Skin of body (tissue), 3 donors: ENCODE measurements at places on chromosomes 4 and X. TPM values are rescaled to one million over a fixed set of nuclear protein-coding genes. Genes with fewer than 3 reads are reported as not detected.
A peak's percentile ranks its signal among the peaks of the same experiment; 100 is the strongest.

The ADH1C gene
- 2.3 TPM for total RNA-seq

The TMSB15C gene
- total RNA-seq: 7.6 TPM

The RHOXF2 gene
- not detected for total RNA-seq

The NOCT gene
- total RNA-seq: 13.5 TPM

The CENPVL2 gene
- total RNA-seq: not detected

The FGF5 gene
- total RNA-seq: 0.10 TPM

The SPON2 gene
- 46.1 TPM for total RNA-seq

DNA sequence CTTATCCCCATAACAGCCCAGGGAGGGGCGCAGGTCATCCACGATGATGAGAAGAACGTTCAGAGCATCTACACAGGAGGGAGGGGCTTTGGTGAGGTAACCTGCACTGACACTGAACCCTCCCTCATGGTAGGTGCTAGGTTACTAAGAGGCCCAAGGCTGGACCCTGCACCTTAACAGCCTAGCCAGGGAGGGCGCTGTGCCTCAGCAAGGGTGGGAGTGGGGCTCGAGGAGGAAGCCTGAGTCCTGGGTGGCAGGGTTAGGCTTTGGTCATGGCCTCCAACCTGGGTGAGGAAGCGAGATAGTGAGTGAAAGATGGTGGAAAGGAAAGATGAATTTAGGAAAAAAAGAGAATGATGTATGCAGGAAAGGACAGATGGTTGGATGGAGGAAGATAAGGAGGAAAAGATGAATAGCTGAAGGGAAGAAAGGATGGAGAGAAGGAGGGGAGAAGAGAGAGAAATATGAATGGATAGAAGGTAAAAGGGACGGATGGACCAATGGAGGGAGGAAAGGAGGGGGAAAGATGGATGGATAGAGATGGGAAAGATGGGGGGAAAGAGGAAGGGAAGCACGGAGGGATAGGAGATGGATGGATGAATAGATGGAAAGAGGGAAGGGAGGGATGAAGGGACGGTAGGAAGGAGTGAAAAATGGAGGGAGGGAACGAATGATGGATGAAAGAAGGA is 736 bp downstream of the IDS start:
- no peak for DNase-seq

GRCh38 chr4:117421706-117422105 is 336.3 kb upstream of the TRAM1L1 start:
- DNase-seq: no peak

GRCh38 chr4:101621120-101621519 is 169.4 kb upstream of the BANK1 start:
- DNase-seq: no peak

DNA sequence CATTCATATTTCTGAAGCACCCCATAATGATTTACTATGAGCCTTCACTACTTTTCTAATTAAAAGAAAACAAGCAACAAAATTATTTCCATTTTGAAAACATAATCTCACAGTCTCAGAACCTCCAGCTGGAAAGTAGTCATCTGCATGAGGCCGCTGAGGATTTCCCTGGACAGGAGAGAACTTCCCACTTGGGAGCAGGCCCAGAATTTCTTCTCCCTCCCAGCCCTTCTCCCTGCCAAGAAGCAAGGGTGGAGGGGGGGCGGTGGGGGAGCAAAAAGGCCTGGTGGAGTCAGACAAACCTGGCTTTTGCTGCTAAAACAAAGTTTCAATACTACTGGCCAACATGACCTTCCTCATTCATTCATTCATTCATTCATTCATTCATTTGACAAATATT is 167.3 kb downstream of the PJA1 start:
- DNase-seq: peak; percentile 51

DNA sequence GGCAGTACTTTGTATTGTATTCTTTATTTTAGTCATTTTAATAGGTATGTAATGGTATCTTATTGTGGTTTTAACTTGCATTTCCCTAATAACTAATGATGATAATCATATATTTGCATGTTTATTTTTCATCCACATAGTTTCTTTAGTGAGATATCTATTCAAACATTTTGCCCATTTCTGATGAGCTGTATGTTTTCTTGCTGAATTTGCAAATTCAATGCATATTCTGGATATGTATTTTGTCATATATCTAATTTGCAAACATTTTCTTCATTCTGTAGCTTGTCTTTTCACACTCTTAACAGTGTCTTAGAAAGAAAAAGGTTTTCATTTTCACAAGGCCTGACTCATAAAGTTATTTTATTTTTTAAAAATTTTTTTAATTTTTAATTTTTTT is 372.1 kb downstream of the ZNF674 start:
- no peak for DNase-seq

DNA sequence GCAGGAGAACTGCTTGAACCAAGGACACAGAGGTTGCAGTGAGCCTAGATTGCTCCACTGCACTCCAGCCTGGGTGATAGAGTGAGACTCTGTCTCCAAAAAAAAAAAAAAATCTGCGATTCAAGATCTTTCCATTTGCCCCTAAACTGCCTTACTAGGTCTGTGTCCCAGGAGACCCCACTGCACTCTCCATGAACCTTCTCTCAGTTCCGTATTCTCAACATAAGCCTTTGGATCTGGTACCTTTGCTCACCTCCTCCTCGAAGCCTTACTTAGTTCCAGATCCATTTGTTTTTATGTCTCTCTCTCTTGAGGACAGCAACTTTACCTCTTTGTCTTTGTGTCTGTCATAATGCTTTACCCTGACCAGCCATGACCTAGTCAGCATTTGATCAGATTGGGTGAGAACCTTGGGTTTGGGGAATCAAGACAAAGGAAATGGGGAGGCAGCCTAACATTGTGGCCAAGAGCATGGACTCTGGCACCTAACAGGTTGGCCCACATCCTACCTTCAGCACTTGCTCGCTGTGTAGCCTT is 33.7 kb downstream of the BST1 start:
- no peak for DNase-seq

- DNase-seq: peak; percentile 43
Observed at GRCh38 chr4:156138781-156139280, 185.2 kb upstream of the CTSO start.

DNA sequence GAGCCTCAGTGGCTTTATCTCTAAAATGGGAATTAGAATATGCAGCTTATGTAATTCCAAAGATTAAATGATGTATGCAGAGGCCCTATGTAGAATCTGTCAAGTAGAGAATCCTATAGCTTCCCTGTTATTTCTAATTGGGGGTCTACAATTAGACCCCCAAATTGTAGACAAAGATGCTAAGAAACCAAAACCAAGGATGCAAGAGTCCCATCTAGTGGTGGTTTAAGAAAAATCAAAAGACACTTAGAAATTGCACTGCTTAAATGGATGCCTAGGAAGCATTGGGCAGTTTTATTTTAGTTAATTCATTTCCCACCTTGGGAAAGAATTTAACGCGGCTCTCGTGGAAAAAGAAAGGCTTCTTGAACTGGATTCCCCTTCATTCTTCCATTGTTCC is 115.2 kb downstream of the GABRA2 start:
- no peak for DNase-seq

- no peak for DNase-seq
Observed at GRCh38 chr4:176436293-176436973, 116.7 kb downstream of the SPCS3 start.

GRCh38 chr4:150345207-150345744 is 236.7 kb upstream of the MAB21L2 start:
- no peak for DNase-seq

DNA sequence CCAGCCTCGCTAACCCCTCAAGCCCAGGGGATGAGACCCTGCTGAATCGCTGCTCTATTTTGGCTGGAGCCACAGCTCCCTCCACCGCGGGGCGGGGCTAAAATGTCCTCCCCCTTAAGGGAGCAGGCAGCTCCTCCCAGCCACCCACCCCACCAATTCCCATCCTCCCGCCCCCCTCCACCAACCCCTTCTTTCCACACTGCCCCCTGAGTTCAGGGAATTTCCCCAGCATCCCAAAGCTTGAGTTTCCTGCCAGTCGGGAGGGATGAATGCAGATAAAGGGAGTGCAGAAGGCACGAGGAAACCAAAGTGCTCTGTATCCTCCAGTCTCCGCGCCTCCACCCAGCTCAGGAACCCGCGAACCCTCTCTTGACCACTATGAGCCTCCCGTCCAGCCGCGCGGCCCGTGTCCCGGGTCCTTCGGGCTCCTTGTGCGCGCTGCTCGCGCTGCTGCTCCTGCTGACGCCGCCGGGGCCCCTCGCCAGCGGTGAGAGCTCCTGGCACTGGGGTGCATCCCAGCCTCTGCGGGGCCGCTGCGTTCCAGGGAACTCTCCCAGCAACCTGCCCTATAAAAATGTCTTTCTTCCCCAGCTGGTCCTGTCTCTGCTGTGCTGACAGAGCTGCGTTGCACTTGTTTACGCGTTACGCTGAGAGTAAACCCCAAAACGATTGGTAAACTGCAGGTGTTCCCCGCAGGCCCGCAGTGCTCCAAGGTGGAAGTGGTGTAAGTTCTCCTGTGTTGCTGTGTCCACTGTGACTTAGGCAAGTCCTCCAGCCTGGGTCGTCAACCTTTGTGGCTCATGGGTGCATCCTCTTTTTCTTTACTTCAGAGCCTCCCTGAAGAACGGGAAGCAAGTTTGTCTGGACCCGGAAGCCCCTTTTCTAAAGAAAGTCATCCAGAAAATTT is at the start of gene CXCL6:
Gene CXCL6, plus strand, starts transcription at position 306 of the 907 bp plus-strand sequence. Its CDS starts 73 bp downstream, at position 379.
- no peak for DNase-seq

GRCh38 chrX:2261831-2262667 is 238.7 kb downstream of the DHRSX start:
- DNase-seq: no peak

DNA sequence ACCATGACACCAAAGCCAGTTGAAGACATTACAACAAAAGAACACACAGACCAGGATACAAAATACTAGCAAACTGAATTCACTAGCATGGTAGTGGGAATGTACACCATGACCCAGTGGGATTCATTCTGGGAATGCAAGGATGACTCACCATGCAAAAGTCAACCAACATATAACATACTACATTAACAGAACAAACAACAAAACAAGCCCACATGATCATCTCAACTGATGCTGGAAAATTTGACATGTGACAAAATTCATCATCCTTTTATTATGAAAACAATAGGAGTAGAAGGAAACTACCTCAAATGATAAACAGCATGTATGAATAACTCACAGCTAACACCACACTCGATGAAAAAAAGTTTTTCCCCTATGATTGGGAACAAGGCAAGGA is 190.2 kb downstream of the DCLK2 start:
- DNase-seq: no peak

GRCh38 chrX:1481636-1482529 is 29.2 kb upstream of the ASMTL start:
- no peak for DNase-seq

DNA sequence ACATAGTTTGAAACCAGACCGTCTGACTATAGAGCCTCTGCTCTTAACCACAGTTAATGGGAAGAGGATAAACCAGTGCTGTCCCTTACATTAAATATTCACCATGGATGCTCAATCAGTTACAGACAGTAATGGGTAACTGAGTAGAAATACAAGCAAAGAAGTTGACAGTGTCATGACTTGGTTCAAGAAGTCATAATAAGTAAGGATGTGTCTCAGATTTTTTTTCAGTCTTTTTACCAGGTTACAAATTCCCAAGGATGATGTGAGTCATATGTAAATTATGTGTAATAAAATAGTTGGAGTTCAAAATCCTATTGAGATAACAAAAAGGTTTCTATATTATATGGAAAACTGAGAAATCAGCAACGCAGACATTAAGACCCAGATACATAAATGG is 31.1 kb downstream of the ZCCHC4 start:
- no peak for DNase-seq
